ENCODE measurements at places on chromosomes 7 and 10. TPM values are rescaled to one million over a fixed set of nuclear protein-coding genes. Genes with fewer than 3 reads are reported as not detected.

DNA sequence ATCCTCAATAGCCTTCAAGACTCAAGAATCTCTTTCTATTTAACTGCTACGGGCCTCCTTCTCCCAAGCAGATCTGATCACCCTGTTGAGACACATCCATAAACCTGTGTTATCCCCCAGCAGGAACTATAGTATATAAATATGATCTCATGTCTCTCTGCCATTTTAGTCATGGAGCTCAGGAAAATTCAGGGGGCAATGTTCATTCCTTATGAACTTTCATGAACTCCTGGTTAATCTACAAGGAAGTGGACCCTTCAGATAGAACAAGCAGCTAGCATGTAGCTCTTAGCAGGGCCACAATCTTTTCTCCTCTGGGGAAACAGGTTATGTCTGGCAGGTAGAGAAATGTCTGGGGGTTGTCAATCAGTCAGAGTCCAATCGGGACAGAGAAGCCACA, 8.9 kb downstream of the PRR15 start:
- no peak for DNase-seq

- DNase-seq = no peak
Measured at GRCh38 chr7:157469181-157470016, 132.6 kb downstream of the DNAJB6 start.

DNA sequence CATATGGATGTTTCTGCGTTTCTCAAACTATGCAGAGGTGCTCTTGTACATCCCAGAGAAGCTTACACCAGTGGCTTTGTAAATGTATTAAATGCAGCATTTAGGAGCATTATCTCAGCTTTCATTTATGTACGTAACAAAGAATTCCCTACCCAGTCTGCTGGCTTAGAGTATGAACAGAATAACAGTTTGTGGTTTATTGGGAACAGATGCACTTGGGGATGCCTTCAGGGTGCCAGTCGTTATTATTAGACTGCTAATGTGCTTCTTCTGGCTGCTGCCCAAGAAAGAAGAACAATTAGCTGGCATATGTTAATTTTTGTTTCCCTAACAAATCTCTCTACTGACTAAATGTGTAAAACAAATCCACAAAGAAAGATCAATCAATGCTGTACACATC, 241.9 kb downstream of the FOXP2 start:
- DNase-seq = no peak

GRCh38 chr10:94149702-94150101, 156.0 kb downstream of the PLCE1 start:
- no peak for DNase-seq

GRCh38 chr7:52670608-52671225, 364.7 kb upstream of the POM121L12 start:
- no peak for DNase-seq

The GIMAP2 gene
- 56.5 TPM for total RNA-seq
